ENCODE measurements at places on chromosomes 11 and 22.
A peak's percentile ranks its signal among the peaks of the same experiment; 100 is the strongest.

- DNase-seq = no peak
These were observed 15.6 kb downstream of the GRAMD4 start for GRCh38 chr22:46635756-46636155.

GRCh38 chr11:65852508-65853245, 5.3 kb downstream of the CFL1 start:
- DNase-seq = no peak

- DNase-seq = no peak
These were observed 86.9 kb upstream of the WNT11 start for GRCh38 chr11:76293189-76293631.

- no peak for DNase-seq
These were observed 2.5 kb downstream of the ST13 start for GRCh38 chr22:40853961-40854360.

- no peak for DNase-seq
These were observed 22.2 kb downstream of the PDHX start for GRCh38 chr11:34938611-34939010.

GRCh38 chr22:26894766-26895485, 237.5 kb downstream of the MIAT start:
- peak; percentile 91 for DNase-seq

- DNase-seq = no peak
These were observed 78.9 kb upstream of the PLET1 start for GRCh38 chr11:112339566-112339965.

GRCh38 chr22:50145721-50146438, 24.7 kb upstream of the PANX2 start:
- no peak for DNase-seq

- DNase-seq = no peak
These were observed 12.7 kb downstream of the FAM76B start for GRCh38 chr11:95776859-95777258.

DNA sequence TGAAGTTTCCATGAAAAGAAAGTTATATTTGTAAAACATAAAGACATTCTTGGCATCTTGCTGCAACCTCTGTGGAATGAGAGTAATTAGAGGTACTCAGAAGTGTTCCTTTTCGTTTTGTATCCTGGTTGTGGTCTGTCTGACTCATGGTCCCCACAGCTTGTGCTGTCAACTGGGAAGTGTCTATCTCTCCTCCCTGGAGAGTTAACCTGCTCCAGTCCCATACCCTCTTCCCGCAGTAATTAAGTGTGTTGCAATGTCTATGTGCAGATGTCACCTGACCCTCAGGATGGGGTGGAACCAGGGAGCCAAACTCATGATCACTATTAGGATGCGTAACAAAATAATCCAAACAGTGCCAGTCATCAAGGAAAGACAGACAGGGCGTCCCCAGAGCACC, 23.0 kb upstream of the ZDHHC13 start:
- no peak for DNase-seq

- DNase-seq = no peak
These were observed 33.8 kb downstream of the EHF start for GRCh38 chr11:34654483-34655334.

GRCh38 chr11:34425867-34426266, 12.9 kb upstream of the CAT start:
- peak; percentile 81 for DNase-seq

- no peak for DNase-seq
These were observed 13.9 kb upstream of the OR8K1 start for GRCh38 chr11:56331861-56332491.

GRCh38 chr11:104602643-104603042, 295.6 kb downstream of the CASP12 start:
- DNase-seq = no peak

- no peak for DNase-seq
These were observed 53.6 kb upstream of the INCENP start for GRCh38 chr11:62069986-62070919.

GRCh38 chr11:25441421-25441820, 890.5 kb upstream of the ANO3 start:
- DNase-seq = no peak

GRCh38 chr11:104225047-104225446, 61.1 kb upstream of the PDGFD start:
- DNase-seq = no peak

DNA sequence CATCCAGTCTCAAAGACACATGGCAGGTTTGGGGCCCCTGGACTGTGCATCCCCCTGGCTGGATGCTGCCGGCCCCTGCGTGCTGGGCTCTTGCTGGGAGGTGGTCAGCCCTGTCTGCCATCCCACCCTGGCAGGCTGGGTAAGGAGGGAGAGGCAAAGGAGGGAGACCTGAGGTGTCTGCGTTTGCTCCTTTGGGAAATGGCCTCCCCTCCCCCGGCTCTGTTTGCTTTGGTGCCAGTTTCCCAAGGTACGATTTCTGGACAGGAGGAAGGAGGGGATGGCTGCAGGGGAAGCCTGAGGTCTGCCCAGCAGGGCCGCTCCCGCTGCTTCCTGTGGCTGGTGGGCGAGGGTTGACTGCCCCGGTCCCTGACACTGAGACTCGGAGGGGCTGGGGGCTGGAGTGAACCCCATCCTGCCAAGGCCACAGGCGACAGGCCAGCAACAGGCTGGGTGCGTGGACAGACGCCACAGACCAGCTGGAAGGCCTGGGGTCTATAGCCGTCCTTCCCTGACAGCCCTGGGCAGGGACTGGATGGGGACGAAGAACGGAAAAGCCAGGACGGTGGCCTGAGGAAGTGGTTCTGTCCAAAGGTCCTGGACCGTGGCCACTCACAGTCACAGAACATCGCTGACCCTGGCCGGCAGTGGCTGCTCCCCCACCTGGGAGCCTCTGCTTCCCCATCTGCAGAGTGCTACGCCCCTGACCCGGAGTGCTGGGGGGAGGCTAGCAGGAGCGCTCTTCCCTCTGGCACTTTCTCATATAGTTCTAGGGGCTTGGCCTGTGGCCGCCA, 38.0 kb downstream of the OSBPL5 start:
- no peak for DNase-seq

DNA sequence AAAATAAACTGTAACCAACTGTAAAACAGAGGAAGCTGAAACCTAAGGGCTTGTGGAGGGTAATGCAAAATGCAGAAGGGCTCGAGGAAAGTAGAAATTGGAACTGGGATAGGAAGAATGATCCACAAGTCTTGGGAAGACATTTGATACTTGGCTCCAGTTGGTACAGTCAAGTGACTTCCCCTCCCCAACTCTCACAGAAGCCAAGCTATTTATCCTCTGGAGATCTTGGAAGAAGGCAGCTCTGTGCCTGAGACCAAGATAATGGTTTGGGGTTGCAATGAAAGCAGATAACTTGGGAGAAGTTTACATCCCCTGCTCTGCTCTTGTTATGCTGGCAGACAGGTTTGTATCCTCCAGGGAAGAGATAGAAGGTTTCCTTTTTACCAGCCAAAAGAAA, 198.9 kb upstream of the ZC3H12C start:
- DNase-seq = no peak

GRCh38 chr11:8268530-8269400, 5.1 kb upstream of the LMO1 start:
- DNase-seq = no peak

DNA sequence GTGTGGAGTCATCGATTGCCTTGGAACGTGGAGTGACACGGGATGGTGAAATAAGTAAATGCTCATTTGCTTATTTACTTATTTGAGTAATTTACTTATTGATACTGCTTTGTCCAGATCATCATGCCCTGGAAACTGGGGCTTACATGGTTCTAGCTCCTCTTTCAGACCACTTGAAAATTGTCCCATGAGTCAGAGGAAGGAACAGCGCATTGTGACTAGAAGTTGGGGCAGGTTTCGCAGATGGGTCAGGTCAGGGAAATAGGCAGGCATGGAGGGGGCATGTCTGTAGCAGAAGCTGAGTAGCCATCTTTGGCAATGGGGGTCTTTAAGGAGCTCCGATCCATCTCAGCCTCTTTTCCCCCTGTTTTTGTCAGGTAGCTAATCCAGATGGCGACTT, 104.2 kb upstream of the SORL1-AS1 start:
- DNase-seq = no peak

- DNase-seq = no peak
These were observed 28.0 kb upstream of the CABP7 start for GRCh38 chr22:29691636-29692326.

DNA sequence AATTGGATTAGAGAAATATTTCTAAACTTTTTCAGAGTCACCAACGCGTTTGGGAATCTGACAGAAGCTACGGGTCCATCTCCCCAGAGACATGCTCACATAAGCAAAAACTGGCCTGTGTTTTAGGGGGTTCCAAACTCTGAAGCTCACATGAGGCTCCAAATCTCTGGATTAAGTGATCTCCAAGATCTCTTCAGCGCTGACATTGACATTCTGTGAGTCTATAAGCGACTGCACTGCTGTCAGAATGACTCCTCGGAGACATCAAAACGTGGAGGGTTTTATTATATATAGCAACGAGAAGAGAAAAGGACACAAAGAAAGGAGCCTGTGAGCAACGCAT, 642 bp upstream of the SIK2 start:
- DNase-seq = no peak

GRCh38 chr11:35090125-35090524, 48.8 kb upstream of the CD44 start:
- no peak for DNase-seq

DNA sequence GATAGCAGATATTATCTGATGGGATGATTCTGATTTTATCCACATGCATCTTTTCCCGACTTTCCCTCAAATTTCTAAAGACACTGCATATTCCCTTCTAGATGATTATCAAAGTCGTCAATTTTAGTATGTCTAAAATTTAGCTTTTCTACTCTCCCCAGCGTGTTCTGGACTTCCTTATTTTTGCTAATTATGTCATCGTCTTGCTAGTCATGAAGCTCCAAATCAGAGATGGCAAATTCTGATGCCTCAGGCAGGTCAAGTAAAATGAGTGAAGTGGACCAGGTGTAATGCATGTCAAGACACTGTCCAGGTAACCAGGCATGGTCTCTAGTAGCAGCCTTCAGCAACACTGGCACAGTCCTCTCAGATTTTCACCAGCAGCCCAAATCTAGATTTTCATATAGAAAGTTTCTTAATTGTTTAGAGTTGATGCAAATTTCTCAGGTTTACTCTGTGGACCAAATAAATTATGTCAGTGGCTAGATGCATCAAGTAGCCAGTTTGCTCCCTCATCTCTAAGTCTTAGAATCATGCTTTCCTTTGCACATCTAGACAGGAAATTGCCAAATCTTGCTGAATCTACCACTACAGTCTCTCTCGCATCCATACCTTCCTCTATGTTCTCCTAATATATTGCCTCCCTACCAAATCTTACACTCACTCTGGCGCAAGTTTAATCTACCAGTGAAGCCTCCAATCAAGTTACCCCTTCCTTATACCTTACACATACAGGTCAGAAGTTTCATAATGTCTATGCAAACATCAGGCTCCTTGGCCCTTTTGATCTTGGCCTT, 10.6 kb downstream of the HSD17B12 start:
- DNase-seq = no peak

DNA sequence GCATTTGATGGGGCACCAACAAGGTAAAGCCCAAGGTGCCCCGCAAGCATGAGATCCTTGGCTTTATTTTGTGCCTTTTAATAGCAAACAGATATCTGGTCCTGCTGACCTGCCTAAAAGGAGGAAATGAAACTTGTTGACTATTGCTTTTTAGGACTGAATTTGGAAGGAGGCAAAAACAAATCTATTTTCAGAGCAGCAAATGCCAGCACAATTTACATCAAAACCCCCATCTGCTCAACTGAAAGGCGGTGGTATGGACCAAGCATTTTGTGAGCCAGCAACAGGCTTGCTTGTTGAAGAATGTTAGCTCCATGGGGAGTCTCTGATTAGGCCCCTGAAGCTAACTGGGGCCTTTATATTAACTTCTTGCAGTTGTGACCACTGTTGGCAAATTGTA, 192.6 kb upstream of the E2F8 start:
- DNase-seq = no peak

GRCh38 chr22:24473284-24473683, 21.8 kb upstream of the UPB1 start:
- DNase-seq = no peak

- DNase-seq = no peak
These were observed 155.7 kb downstream of the GRIK4 start for GRCh38 chr11:120667281-120667680.

DNA sequence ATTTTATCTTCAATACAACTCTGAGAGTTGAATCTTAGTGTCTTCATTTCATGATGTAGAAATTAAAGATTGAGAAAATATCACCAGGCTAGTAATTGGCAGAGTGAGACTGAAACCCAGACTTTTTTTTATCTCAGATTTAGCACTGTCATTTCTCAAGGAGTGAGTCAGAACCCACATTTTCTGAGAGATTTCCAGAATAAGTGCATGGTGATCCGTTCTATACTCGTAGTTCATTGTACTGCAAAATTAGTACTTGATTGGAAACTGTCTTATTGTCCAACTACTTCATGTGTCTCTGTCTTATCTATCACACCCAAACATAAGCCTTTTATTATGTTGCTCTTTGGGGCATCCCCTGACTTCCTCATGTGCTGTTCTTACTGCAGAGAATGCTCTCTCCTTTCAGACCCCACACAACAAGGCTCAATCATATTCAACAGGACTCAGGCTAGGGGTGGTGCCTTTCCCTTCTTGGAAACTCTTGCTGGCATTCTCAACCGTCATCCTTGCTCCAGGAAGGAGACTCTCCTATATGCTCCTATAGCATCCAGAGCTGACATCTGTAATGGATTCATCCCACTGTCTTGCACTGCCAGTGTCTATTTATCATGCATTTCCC, 76.7 kb upstream of the BLID start:
- no peak for DNase-seq

DNA sequence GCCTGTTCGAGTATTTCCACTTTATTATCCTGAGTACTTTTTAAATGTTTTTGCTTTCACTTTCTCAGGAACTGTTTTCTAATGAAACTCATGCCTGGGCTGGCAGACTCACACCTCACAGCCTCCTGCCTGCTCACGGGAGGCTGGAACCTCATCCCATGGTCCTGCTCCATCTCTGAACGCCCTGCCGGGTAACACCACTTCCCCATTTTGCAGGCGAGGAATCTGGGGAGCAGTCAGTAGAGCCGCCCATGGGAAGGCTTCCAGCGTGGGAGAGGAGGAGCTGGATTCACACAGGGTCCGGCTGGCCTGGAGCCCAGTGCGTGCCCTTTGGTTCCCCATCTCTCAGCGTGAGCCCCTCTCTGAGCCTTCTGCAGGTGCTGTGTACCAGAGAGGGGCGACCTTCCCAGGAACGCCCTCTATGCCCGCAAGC, 53.6 kb downstream of the SCUBE1 start:
- DNase-seq = no peak

- peak; percentile 35 for DNase-seq
These were observed 296.8 kb downstream of the RAB38 start for GRCh38 chr11:87878373-87878825.

GRCh38 chr11:118295815-118296454, 8.6 kb upstream of the CD3E start:
- no peak for DNase-seq

- no peak for DNase-seq
These were observed 2.0 kb downstream of the PDGFD start for GRCh38 chr11:104161751-104162450.
